NCI-H1048 (cell line): ENCODE measurements at places on chromosomes 4 and X.

- no peak for DNase-seq
These were observed 135.2 kb upstream of the RASGEF1B start for GRCh38 chr4:81606801-81607501.

- DNase-seq, result no peak
These were observed 104.0 kb downstream of the MAD2L1 start for GRCh38 chr4:119962631-119963030.

DNA sequence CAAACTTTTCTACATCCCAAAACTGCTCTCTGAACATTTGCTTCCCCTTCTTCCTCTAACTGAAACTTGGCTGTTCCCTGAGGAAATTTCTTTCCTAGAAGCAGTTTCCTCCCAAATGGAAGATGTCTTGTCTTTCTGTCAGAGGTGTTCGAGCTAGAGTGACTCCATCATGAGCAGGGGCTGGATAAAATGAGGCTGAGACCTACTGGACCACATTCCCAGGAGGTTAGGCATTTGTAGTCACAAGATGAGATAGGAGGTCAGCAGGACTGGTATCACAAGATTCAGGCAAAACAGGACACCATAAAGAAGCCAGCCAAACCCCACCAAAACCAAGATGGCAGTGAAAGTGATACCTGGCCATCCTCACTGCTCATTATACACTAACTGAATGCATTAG lies 35.8 kb upstream of the PGRMC2 start:
- no peak for DNase-seq

DNA sequence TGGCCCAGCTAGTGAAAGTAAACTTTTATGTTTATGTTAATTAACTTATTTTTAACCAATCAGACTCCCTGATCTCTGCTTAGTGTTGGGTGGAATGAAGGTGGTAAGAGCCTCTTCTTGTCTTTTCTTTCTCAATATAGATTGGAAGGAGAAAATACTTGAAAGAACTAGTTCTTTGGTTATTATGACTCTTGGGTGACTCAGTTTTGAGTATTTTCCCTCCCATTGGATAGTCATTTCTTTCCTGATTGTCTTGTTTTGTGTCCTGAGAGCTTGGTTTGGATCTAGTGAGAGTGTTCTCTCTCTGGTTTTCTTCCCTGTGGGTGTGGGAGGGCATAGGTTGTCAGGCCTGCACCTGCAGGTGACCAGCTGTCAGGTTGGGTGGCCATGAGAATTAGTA lies 172.0 kb upstream of the GLRA2 start:
- no peak for DNase-seq

- no peak for DNase-seq
These were observed 183.6 kb downstream of the ENOX2 start for GRCh38 chrX:130719413-130719812.

GRCh38 chr4:55409468-55410171 lies 13.9 kb downstream of the TMEM165 start:
- no peak for DNase-seq

GRCh38 chr4:8528713-8529112 lies 51.5 kb upstream of the GPR78 start:
- no peak for DNase-seq

GRCh38 chrX:46381630-46382029 lies 163.6 kb downstream of the ZNF674 start:
- DNase-seq, result no peak

DNA sequence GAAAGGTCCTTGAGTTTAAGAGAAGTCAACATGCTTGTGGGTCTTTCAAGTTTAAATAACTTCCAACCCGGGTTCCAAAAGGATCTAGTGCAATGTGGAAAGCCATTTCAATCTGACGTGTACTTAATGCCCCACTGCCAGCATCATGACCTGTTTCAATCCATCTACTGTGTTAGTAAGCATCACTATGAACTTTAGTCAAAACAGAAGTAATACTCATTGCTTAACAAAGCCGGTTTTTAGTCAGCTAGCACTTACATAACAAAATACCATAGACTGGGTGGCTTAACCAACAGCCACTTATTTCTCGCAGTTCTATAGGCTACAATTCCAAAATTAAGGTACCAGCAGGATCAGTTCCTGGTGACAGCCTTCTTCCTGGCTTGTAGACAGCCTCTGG lies 677.5 kb downstream of the DMD start:
- no peak for DNase-seq

GRCh38 chrX:74490247-74490646 lies 69.0 kb downstream of the SLC16A2 start:
- no peak for DNase-seq

DNA sequence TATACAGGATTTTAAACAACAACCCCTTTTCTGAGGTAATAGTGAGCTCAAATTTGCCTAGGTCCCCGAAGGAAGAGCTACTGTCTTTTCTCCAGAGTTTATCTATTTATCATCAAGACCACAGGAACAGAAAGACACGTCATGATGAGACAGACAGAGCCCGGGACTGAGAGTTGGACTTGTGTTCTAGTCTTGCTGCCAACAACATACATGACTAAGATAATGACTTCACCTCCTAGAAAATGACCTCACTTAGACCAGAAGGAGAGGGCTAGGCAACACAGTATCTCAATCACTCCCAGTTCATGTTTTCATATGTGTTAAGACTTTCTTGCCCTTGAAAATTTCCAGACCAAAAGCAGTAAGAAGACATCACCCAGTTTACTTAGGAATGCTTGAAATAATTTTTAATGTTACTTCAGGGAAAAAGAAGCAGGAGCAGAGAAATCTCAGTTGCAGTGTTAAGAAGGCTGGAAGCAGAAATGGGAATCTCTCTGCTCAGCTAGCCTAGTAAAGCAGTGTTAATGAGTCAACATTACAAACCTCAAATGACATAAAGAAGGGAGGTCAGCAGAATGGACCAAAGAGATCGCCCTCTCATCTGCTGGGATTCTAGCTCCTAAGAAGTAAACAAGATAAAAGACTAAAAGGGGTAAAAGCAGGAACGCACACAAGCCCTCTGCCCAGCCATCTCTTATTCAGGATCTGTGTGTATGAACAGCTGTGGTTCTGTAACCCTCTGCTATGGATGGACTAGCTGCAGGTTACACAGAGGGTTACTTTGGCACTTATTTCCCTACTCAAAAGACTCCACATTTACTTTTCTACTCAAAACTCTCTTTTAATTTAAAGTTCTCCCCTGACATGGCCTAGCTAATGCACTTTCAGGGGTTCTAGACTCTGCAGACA lies 24.8 kb downstream of the PDGFC start:
- DNase-seq, result no peak

- no peak for DNase-seq
These were observed 30.0 kb upstream of the GTPBP6 start for GRCh38 chrX:348461-349117.

GRCh38 chrX:9293051-9293496 lies 171.8 kb upstream of the TBL1X start:
- DNase-seq, result no peak
